ENCODE measurements at places on chromosomes 16 and 17.

GRCh38 chr16:67486805-67487204 lies 3.5 kb upstream of the AGRP start:
- no peak for DNase-seq

DNA sequence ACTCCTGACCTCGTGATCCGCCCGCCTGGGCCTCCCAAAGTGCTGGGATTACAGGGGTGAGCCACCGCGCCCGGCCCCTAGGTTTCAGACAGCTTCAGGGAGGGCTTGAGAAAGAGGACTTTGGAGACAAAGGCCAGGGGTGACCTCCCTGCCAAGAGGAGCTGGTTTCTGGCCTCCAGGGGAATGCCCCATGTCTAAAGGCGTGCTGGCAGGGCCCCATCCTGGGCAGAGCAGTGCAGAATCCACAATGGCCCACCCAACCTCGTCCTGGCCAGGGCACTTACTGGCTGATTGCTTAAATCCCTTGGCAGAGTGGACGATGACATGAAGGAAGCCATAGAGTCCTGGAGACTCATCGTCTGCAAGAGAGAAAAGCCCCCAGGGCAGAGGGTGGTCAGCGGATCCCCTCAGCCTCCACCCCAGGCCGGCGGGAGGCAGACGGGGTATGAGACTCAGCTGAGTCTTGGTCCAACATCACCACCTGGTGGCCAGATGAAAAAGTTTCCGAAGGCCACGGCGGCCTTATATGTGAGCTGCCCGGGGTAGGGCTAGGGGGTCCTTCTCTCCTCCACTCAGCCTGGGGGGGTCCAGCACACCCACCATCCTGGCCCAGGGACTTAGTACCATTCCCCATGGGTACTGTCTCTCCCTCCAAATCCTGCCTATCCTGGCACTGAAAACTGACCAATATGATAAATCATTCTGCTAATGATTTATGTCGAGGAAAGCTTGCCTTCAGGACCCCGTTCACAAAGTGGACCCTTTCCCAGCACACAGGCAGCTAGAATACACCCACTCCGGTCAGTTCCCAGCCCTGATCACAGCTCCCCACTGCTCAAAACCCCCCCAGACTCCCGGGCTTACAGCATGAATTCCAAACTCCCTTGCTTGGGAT lies 59.1 kb downstream of the TIMM22 start:
- peak; percentile 52 for DNase-seq

DNA sequence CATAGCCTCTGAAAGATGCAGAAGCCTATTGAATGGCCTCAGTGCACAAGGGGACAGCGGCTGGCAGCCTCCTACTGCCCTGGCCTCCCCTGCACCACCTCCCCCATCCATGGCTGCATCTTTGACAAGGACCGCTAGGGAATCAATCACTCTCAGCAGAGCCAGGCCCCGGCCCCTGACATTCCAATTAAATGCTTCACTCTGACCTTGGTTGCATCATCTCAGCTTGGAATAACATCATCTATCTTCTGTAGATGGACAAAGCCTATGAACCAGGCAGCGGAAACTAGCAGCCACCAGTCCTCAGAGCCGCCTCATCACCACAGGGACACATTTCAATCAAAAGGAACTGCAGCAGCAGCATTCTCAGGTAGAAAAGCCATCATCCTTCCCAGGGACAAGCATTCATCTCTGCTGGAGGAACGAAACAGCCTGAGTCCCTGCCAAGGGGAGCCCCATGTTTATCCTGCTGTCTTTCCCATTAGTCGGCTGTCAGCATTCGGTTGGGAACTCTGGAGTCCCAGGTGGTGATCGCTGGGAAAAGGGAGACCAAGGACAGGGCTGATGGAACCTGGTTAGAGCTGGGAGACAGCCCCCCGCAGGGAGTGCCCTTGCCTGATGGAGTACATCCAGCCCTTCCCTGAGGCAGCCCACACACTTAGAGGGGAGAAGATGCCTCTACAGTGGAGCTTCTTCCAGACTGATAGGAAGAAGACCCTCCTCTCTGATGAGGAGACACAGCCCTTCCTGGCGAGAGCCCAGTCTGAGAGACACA lies 11.5 kb upstream of the TMEM132E start:
- DNase-seq, result peak; percentile 4

DNA sequence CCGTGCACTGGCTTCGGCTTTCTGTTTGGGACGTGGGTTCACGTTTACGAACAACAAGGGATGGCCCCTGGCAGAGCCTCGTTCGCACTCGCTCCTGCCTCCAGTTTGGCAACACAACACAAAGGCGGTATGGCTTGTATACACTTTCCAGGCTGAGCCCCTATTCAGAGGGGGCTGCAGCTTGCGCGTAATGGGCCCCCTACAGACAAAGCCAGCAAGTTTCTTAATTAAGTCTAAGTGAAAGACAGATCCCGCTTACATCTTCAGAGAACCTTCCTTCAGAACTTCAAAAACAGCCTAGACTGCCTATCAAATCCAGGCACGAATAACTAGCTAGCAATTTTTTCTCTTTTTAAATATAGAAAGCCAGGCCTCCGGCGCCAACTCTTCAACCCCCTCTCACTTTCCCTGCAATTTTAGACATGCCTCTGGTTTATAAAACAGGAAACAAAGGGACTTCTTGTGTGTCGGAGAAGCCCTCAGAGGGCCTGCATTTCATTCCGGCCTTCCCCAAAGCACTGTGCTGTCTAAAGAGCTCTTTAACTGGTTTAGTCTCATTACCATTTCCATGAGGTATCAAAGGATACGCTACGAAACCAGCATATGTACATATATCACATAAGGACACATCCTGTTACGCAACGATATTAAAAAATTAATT lies 244.9 kb downstream of the STX8 start:
- no peak for DNase-seq

DNA sequence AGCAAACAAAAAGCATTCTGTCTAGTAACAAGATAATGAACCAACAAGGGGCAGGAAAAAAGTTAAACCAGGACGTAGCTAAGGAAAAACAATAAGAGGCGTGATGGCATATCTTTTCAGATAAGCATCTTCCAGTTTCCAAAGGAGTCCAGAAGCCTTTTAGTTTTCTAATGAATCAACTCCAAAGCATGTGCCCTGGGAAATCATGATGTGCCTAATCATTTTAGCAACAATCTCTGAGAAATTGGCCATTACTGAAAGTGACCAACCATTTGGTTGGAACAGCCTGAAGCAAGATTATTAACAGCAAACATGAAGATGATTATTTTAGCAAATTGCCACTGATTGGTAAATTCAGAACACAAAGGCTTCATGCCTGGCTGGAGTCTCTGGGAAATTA lies 440.9 kb upstream of the MAF start:
- no peak for DNase-seq

DNA sequence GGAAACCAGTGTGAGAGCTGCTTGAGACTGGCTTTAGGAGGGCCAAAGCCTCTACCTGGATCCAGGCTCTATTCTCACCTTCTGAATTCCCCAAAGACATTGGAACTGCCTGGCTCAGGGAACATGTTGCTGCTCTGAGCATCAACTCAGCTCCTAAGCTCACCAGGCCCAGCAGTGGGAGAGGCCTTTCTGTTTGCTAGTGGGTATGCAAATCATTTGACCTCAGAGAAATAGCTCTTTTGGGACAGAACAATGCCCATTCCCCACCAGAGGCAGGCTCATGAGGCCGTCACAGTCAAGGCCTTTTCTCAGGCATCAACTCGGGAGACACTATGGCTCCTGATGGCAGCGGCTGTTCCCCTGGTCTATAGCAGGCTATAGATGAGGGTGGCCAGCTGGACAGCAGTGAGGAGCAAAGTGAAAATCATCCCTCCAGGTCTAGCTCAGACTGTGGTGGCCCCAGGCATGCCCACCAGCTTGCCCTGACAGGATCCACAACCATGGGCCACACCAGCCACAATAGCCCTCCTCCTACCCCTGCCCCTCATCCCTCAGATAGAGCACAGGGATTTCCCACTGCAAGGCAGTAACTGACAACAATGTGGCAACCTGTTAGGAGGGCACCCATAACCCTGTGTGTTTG lies 30.4 kb upstream of the GFOD2 start:
- no peak for DNase-seq

DNA sequence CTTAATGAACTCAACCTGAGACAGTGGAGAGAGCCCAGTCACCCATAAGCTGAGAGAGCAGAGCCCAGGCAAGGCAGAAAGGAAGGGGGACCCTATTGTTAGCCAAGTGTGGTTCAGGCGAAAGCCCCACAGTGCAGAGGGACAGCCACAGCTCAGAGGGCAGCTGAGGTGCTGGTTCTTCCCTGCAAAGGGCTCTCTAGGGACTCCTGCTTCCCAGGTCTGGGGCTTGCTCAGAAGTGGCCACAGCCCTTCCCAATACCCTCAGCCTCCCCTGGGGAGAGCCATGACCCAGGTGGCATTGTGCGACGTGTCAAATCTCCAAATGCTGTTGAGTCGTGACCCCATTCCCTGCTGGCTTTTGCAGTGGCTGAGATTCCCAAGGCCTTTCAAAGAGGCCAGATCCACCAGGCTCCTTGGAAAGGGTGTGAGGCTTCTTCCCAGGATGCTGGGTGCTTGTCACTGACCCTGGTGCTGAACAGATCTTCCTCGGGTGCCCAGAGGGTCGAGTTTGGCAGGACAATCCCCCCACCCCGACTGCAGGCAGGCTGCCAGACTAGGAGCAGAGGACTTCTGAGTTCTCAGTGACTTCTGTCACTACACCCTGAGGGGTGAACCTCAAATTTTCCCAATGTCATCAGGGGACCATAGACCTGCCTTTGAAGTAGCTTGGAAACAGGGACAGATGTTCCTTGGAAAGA lies 2.5 kb upstream of the CCL17 start:
- no peak for DNase-seq

DNA sequence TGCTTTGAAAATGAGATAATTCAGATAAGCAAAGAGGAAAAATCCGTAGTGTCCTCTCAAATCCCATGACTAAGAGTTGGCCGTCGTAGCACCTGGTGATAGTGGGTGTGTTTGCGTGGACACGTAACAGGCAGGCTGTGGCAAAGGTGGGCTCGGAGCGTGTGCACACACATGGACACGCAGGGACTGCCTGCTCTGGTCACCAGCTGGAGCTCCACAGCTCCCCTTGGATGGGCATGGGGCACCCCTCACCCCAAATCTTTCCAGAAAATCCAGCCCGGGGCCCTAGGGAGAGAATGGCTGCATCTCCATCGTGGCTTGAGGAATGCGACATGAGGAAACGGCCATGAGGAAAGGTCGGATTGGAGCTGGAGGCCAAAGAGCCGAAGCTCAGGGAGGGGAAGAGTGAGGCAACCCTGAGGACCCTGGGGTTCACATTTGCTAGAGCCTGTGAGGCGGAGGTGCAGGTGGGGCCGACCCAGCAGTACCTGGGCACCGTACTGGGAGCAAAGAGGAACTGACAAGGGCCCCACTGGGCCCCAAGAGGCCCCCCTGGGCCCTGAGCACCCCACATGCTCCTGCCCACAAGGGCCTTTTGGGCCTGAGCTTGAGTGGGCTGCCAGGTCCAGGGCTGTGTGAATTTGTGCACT lies 51.6 kb downstream of the DNAH17 start:
- no peak for DNase-seq

GRCh38 chr17:142102-142661 lies 4.8 kb downstream of the SCGB1C2 start:
- peak; percentile 26 for DNase-seq

GRCh38 chr17:66192378-66192687 lies 400 bp upstream of the CEP112 start:
- DNase-seq, result peak; percentile 0

DNA sequence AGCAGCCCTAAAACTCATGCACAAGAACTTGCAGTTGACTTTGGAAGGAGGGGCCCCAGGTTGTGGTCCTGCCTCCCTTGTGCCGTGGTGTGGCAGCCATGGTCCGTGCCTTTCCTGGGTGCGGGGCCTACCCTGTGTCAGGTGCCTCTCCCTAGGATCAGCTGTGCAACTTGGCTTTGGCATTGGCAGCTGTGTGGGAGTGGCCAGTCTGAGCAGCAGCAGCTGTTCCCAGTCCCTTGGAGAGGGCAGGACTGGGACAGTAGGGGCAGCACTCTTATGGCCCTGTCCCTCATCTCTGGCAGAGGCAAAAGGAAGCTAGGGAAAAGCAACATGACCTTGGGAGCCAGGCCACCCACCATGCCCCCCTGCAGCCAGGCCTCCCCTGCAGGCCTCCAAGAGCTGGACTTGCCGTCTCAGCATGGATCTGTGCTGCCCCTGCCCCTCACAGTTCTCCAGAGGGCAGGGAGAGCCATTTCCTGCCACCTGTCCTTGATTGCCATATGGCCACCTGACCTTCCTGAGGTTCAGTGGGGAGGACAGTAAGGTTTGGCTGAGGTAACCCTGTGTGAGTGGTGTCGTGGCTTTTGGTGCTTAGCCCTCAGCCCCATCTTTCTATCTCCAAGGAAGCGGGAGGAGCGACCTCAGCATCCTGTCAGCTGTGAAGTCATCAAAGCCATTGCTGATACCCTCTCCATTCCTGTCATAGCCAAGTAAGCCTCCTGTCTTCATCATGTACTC lies 15.5 kb upstream of the NFATC3 start:
- no peak for DNase-seq

GRCh38 chr17:66507103-66507923 lies 204.9 kb downstream of the PRKCA start:
- DNase-seq, result peak; percentile 75

DNA sequence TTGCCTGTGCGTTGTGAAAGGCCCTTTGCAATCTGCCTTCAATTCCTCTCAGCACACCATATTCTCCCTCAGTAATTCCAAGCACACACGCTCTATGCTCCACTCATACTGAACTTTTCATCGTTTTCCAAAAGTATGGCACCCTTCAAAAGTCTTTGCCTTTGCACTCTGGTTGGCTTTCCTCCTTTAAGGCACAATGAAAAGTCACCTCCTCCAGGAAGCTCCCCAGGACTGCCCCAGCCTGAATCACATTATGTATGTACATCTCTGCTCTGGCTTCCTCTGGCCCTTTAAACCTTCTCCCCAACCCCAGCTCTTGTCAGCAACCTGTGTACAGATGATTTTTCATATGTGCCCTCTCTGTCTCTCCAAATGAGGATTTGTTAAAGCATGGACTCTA lies 250.7 kb downstream of the MAF start:
- DNase-seq, result no peak

- DNase-seq, result peak; percentile 79
Measured at GRCh38 chr17:65813306-65813705, 251.9 kb upstream of the AXIN2 start.

DNA sequence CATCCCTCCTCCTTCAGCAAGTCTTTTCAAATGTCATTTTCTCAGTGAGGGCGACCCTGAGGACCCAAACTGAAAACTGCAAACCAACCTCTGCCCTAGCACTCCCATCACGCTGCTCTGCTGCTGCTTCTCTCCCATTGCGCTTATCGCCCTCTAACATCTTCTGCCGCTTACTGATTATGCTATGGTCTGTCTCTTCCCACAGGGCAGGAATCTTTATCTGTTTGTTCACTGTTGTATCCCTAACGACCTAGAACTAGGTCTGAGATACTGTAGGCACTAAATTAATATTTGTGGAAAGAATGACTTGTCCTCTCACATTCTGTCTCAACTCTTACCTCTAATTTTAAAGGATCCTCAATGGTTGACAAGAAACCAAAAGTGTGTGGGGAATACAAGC lies 12.5 kb downstream of the ZSCAN32 start:
- no peak for DNase-seq

DNA sequence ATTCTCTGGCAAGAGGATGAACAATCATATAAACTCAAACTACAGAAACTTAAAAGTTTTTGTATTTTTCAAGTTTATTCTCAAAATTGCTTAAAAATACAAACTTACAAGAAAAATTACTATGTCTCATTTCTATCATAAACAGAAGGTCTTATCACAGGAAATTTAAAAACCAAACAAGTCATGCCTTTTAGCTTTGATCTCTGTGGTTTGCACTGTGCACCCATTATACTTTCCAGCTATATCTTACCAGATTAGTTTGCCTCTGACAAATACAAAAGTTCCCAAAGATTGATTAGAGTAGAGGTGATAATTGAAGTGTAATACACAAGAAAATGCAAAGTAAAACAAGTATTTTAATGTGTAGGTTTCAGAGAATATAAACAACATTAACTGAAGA lies 117.4 kb downstream of the MYO1D start:
- DNase-seq, result no peak

Measured in AG10803 (cell line).